ENCODE measurements at places on chromosomes 7 and 10. TPM values are rescaled to one million over a fixed set of nuclear protein-coding genes. Genes with fewer than 3 reads are reported as not detected.

GRCh38 chr10:25766687-25767221 is 167.3 kb upstream of the MYO3A start:
- no peaks in the 10 kb centered on the region for H3K4me1 ChIP-seq
- H3K27ac ChIP-seq = no peak overlapping the region
- H3K27me3 ChIP-seq = peaks cover 7% of the 10 kb centered on the region
- DNase-seq = no peak

GRCh38 chr10:71945819-71946474 is 18.2 kb upstream of the CHST3 start:
- no peak overlapping the region for H3K27ac ChIP-seq
- peaks cover 16% of the 10 kb centered on the region for H3K27me3 ChIP-seq
- H3K36me3 ChIP-seq = peaks cover 9% of the 10 kb centered on the region
- H3K4me3 ChIP-seq = no peak overlapping the region
- H3K4me1 ChIP-seq = no peaks in the 10 kb centered on the region

GRCh38 chr10:82208726-82209125 is 333.7 kb downstream of the NRG3 start:
- H3K27ac ChIP-seq = no peak overlapping the region
- no peak for DNase-seq
- H3K36me3 ChIP-seq = no peaks in the 10 kb centered on the region
- H3K27me3 ChIP-seq = no peaks in the 10 kb centered on the region
- H3K4me3 ChIP-seq = no peak overlapping the region
- H3K4me1 ChIP-seq = no peaks in the 10 kb centered on the region

- no peak for DNase-seq
- no peak overlapping the region for H3K4me3 ChIP-seq
- no peaks in the 10 kb centered on the region for H3K4me1 ChIP-seq
- no peaks in the 10 kb centered on the region for H3K36me3 ChIP-seq
Observed at GRCh38 chr10:4504550-4504949, 321.5 kb upstream of the AKR1E2 start.

- H3K4me1 ChIP-seq = peaks cover 3% of the 10 kb centered on the region
- no peak overlapping the region for H3K27ac ChIP-seq
- no peak for DNase-seq
- peaks cover 2% of the 10 kb centered on the region for H3K27me3 ChIP-seq
- no peak overlapping the region for H3K4me3 ChIP-seq
Observed at GRCh38 chr7:20305726-20306125, 25.0 kb upstream of the ITGB8 start.

GRCh38 chr10:4512671-4513240 is 313.3 kb upstream of the AKR1E2 start:
- peaks cover 22% of the 10 kb centered on the region for H3K27me3 ChIP-seq
- H3K27ac ChIP-seq = no peak overlapping the region
- H3K4me1 ChIP-seq = peaks cover 11% of the 10 kb centered on the region
- H3K36me3 ChIP-seq = no peaks in the 10 kb centered on the region

The PCGF6 gene
- 17.0 TPM for total RNA-seq

All from activated CD8-positive, alpha-beta memory T cell treated with anti-CD3 and anti-CD28 coated beads, Interleukin-2, amount 10 ng/mL, durations not matched to agents 7 days and 5 days (primary cell).